ENCODE measurements at places on chromosomes 6 and 20.

DNA sequence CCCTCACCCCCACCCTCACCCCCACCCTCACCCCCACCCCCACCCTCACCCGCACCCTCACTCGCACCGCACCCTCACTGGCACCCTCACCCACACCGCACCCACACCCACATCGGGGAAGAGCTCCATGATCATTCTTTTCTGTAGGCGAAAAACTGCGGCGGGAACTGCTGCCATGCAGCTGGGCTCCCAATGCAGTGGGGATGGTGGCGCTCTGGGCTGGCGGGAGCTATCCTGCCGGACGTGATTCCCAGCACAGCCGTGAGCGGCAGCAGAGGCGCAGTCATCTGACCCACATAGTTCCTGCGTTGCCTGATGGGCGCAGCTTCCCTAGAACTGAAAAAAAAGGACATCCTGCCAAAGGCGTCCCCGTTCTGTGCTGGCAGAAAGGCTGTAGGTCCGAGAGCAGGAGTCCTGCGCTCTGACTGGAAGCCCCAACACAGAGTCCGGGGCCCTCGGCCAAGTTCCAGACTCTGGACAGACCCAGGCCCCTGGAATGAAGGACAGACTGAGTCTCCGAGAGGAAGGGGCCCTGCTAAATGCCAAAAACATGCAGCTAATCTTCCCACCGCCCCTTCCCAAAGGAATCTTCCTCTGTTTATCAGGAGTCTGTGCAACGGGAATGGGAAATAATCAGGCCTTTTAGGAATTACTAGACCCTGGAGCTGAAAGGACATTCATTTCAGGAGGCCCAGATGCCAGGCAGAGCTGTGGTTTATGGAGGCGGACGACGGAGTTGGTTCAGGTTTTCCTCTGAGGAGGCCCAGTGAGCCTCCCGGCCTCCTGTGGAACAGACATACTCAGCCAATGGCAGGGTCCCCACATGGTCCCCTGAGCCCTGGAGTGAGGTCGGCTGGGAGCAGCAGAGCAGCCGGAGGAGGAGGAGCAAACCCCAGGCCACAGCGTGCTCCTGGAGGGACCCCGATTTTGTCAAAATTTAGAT is 14.1 kb upstream of the TCFL5 start:
- peak; percentile 72 for DNase-seq

GRCh38 chr6:37487591-37488380 is 11.9 kb downstream of the CCDC167 start:
- DNase-seq, result peak; percentile 43

GRCh38 chr6:3455569-3456394 is 1.1 kb downstream of the SLC22A23 start:
- DNase-seq, result no peak

- no peak for DNase-seq
Observed at GRCh38 chr6:127328043-127328609, 15.3 kb downstream of the ECHDC1 start.

DNA sequence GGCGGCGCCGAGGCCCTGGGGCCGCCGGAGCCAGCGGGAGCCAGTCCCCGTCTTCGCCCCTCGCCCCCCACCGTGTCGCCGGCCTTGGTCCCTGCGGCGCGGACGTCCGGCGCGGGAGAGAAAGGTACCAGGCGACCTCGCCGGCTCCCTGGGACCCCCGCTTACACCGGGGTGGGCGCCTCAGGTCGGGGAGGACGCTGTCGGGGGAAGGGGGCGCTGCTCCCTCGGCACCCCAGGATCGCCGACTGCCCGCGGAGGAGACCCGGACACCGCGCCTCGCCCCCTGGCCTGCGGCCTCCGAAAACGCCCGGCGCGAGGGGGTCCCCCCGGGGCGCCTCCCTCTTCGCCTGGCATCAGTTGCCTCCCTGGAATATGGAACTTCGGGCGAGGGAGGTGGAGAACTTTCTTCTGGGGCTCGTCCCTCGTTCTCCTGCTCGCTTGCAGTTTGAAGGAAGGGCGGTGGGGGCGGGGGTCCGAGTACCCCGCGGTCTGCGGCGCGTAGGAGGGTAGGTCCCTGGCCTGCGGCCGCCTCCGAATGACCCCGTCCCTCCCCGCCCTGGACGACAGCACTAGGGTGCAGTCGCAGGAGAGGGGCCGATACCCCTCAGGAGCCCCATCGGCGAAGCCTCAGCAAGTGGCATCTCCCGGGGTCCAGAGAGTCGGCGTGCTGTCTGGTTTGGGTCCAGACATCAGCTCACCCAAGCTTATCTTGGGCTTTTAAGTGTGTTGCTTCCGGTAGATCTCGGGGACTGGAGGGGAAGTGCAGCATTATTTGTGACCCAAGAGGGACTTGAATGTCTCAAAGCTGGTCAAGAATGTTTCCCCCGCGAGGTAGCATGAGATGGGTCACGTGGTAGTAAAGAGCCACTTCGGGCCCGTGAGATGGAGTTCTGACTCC is 549 bp downstream of the ANKRD6 start:
- DNase-seq, result no peak

GRCh38 chr6:13099771-13100170 is 228.6 kb downstream of the TBC1D7 start:
- DNase-seq, result no peak

DNA sequence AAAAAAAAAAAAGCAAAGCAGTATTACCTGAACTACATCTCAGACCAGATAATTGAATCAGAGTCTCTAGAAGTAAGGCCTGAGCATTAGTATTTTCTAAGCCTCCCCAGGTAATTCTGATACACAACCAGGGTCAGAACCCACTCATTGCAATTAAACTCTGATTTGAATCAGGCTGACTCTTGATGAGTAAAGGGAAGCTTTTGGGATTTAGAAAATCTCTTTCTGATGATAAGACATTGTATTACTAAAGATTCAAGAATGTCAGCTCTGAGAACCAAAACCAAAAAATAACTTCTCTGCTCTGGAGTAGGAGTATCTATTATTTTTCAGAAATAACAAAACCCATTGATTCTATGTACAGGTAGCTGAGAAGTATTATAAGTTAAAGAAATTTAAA is 100.1 kb upstream of the COL21A1 start:
- DNase-seq, result no peak

- no peak for DNase-seq
Observed at GRCh38 chr6:10276106-10276505, 138.8 kb downstream of the TFAP2A start.

DNA sequence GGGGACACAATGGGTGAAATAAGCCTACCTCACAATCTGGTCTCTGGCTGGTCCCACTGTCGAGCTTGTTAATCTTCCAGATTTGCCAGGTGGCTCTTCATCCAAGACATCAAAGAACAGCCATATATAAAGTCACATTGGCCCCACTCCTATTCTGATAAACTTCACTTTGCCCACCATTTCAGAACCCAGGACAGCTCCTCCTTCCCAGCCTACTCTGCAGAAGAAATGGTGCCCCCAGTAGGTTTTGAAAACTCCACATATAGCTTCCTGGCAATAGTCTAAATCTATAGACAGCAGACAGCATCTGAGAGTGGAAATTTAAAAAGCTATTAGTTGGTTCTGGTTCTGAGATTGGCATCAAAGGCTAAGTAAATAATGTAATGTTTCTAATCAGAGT is 143.1 kb upstream of the PCSK2 start:
- no peak for DNase-seq

- DNase-seq, result no peak
Observed at GRCh38 chr6:12436683-12437082, 146.5 kb downstream of the EDN1 start.

GRCh38 chr20:6632187-6632586 is 135.3 kb upstream of the BMP2 start:
- no peak for DNase-seq

DNA sequence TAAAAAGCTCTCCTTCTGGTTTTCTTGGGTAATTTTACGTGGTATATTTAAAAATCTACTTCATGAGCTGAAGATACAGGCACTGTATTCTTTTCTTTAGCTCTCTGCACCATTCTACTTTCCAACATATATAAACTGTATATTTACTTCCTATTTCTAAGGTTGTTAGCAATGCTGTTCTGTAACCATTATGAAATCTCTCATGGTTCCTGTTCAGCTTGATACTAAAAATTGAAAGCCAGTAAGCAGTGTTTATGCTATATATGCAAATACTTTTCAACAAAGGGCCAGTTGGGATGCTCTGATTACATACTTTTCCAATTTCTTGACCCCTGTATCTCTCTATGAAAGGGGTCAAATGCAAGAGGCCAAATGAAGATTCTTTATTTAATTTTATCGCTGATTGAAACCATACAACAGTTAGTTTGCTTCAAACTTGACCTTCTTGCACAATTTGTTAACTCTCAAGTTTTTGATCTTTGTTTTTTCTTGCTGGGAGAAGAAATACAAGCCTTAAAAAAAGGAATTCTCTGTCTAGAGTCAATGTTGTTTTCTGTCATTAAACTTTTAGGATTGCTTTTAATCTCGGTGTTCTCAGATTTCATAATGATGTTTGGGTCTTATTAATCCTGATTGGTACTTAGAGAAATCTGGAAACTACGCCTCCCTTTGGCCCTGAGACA is 223.2 kb downstream of the PRL start:
- no peak for DNase-seq

DNA sequence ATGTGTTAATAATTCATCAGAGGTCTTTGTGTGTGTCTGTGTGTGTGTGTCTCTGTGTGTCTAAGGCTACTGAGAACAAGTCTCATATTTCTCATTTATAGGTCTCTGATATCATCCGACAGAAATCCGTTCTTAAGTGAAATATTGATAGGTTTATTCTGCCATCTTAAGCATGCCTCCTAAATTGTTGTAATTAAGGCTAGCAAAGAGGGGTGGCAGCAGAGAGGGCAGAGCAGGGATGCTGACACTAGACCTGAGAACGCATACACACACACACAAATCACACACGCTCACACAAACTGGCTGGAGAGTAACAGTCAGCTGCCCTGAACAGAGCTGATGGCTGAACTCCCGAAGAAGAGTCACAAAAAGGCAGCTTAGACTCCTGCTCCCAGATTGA is 84.9 kb upstream of the LRFN2 start:
- DNase-seq, result no peak

DNA sequence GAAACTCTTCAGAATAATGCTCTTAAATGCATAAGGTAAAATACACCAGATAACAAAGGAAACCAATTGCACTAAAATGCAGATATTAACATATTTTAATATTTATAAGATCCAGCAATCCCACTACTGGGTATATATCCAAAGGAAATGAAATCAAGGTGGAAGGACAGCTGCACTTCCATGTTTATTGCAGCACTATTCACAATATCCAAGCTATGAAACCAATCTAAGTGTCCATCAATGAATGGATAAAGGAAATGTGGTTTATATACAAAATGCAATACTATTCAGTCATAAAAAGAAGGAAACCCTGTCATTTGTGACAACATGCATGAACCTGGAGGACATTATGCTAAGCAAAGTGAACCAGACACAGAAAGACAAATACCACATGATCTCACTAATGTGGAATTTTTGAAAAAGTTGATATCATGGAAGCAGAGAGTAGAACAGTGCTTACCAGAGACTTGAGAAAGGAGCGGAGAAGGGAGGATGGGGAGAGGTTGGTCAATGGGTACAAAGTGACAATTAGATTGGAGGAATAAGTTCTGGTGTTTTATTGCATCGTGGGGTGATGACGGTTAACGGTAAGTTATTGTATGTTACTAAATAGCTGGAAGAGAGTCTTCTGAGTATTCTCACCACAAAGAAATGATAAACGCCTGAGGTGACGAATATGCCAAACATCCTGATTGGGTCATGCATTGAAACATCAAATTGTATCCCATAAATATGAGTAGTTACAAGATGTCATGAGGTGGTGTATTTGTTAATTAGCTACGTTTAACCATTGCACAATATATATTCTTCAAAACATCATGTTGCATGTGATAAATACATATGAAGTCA is 37.9 kb upstream of the RNF24 start:
- DNase-seq, result no peak

- DNase-seq, result no peak
Observed at GRCh38 chr6:131060311-131060710, 2.7 kb downstream of the EPB41L2 start.

DNA sequence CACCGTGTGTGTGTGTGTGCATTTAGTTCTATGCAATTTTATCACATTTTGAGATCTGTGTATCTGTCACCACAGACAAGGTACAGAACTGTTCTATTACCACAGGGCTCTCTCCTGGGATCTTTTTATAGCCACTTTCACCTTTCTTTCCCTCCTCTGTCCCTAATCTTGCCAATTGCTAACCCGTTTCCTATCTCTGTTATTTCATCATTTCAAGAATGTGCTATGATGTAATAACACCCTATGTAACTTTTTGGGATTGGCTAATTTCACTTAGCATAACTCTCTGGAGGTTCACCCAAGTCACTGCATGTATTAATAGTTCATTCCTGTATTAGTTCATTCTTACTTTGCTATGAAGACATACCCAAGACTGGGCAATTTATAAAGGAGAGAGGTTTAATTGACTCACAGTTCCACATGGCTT is 657.7 kb downstream of the QKI start:
- no peak for DNase-seq

- no peak for DNase-seq
Observed at GRCh38 chr6:159390381-159390780, 221.2 kb downstream of the FNDC1 start.
